ENCODE measurements at places on chromosomes 1 and 21.

DNA sequence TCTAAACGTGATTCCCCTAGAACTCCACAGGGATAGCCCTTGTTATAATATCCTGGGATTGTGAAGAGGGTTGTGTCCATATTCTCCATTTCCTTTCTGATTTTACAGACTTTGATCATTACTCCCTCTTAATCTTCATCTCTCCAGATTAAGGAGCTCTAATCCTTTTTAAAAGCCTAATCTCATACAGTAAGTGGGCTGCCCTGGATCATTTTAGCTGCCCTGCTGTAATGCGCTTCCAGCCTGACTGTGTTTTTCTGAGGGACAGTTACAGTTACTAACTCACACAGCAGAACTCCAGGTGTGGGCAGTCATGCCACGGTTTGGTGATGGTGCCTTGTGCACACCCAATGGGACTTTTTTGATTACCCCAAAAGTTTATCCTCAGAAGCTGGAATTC lies 33.5 kb downstream of the PROX1 start:
- no peak for DNase-seq

GRCh38 chr1:156421062-156421938 lies 52.3 kb downstream of the RHBG start:
- peak; percentile 87 for DNase-seq

DNA sequence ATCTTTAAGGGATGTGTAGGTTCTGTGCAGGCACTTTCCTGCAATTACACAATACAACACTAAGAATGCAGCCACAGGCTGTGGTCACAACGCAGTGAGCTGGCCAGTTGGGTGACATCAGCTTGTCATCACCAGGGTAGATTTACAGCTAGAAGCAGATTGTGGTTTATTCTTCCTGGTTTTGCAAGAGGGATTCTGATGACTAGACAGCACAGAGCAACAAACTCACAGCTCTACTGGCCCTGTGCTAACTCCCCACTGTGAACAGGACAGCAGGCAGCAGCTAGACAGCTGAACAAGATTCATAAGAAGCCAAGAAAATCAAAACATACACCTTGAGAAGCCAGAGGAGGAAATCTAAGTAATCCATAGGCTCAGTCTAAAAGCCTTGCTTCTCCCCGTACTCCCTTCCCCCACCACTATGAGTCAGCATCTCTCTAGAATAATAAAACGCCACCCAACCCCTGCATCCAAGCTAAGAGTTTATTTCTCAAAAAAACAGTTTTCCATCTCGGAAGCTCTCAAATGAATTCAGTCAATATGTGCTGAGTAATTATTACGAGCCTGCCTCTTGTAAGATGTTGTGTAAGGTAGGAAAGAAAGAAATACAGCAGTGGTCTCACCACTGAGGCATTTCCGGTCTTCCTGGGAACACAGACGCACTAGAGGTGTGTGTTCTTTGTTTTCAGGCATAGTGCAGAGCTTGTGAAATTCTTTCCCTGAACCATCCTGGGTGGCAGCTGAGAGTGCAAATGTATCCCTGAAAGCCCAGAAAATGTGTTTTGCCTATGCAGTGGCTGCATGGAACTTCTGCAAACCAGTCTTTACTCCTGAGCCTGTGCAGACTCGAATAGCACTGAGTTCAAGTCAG lies 162.8 kb downstream of the NTPCR start:
- DNase-seq: peak; percentile 97

DNA sequence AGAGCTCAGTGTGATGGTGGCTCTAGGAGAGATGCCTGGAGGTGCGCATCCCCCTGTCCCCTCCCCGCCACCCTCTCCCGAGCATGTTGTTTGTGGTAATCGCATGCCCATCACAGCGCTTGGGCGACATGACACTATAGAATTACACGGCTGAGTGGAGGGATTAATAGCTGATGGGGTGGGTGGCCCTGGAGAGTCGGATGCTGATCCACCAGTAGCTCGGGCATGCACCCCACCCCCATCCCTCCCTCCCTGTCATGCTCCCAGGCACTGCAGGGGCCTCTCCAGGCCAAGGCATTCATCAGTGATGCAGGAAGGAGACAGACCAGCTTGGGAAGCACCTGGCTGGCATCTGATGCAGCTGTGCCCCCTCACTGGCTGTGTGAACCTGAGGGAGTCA lies 159.0 kb upstream of the IGSF21 start:
- DNase-seq: no peak

DNA sequence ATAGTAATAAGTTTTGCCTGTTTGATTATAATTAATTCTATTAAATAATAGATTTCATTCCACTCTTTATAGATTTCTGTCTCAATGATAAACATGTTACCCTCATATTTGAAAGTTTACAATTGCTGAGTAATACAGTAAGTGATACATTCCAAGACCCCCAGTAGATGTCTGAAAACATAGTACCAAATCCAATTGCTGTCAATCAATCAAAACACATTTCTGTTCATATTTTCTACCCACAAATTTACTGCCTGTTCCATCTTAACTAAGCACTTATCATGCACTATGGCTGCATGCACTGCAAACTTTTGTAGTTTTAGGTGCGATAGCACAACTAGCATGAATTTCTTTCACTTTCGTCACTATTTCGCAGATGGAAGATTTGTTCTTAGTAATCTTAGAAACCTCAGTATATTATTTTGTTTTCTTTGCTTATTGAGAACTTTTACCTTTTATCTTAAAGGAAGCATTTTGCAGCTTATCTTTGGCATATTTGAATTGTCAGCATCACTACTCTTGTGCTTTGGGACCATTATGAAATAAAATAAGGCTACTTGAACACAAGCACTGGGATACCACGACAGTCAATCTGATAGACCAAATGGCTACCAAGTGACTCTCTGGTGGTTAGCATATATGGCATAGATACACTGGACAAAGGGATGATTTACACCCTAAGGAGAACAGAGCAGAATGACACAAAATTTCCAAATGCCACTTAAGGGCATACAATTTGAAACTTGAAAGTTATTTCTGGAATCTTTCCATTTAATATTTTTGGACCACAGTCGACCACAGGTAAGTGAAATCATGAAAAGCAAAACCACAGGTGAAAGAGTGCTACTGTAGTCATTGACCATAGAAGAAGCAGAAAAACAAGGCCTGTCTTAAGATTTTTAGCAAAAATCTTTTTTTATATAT lies 67.6 kb downstream of the RGS13 start:
- DNase-seq: no peak

DNA sequence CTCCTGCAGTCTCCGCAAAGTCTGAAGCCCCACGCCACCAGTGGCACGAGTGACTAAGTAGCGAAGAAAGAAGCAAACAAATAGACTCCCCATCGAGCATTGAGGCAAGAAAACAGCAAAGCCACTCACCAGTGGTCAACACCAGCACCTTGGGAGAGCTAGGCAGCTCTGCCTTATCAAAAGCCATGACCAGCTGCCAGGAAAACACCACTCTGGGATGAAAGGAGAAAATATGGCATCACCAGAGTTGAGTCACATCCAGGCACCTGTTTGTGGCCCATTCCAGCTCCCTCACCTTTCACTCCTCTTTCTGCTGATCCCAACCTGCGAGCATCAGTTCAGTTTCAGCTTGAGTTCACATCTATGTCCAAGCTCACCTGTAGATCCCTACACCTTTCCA lies 17.2 kb downstream of the PDZK1 start:
- no peak for DNase-seq

Data from SW480 (cell line).